ENCODE measurements at places on chromosomes 13 and 19.
A peak's percentile ranks its signal among the peaks of the same experiment; 100 is the strongest.

DNA sequence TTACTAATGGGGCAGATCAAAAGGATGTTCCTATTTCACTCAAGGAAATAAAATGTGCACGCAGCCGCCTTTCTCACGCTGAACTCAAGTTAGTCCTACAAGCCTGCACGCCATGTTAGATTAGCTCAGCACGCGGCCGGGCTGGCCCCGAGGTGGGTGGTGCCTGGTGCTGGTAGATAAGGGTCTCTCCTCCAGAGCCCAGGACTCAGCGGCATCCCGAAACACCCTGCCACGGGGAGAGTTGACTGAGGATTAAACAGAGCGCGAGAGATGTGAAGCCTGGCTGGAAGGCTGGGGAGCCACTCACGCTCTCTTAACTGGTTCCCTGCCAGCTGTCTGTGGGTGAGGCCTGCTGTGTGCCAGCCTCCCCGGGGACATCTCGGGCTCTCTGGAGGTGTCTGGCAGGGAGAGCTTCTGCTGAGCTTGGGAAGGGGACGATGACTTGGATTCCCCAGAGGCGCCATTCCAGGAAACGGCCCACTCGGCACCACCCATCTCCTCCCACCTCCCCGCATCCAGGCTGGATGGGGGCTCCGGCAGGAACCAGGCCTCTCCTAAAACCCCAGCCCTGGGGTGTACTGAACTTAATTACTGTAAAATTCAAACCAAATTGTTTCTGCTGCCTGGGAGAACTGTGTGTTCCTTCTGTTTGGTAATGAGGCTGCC, 122.2 kb downstream of the KDM4B start:
- no peak for DNase-seq

GRCh38 chr19:38394488-38394887, 6.0 kb downstream of the SPRED3 start:
- DNase-seq = peak; percentile 79

GRCh38 chr19:17797424-17798201, 2.7 kb downstream of the B3GNT3 start:
- no peak for DNase-seq

DNA sequence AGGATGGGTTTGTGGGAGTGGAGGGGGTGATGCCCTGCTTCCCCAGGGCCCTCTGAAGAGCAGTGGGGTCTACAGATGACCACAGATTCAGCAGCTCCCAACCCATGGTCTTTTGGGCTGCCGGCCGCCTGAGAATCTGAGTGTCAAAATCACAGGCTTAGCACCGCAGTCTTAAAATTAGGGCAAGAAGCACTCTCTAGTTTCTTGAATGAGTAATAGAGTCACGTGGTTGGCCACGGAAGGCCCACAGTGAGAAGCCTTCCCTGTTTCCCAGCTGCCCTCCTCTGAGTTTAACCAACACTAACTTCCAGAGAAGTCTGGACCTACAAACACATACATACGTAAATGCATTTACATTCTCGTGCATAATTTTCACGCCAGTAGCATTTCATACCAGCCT, 5.2 kb downstream of the PRMT1 start:
- DNase-seq = no peak

DNA sequence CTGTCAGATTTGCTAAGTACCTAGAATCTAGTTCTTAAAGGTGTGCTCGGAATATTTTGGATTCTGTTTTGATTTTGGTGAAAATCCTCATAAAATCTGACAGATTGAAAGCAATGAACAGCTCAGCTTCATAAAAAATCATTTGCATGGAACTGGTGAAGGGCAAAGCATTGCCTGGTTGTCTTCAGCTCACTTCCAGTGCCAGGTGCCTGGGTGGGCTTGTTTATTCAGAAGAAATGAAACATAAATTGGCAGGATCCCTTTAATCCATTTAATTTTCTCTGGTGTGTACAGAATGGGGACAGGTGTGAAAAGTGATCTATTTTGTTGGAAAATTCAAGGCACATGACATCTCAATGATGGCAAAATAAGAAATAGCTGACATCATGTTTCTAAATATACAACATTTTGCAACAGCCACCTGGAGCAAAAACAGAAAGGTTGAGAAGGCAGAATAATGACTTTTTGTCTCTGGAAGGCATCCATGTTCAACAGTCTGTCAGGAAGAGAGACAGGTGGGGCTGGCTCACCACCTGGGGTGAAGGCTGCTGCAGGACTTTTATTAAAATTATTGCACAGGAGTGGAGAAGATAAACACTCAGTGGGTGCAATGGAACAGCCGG, 52.2 kb downstream of the RFC3 start:
- no peak for DNase-seq

DNA sequence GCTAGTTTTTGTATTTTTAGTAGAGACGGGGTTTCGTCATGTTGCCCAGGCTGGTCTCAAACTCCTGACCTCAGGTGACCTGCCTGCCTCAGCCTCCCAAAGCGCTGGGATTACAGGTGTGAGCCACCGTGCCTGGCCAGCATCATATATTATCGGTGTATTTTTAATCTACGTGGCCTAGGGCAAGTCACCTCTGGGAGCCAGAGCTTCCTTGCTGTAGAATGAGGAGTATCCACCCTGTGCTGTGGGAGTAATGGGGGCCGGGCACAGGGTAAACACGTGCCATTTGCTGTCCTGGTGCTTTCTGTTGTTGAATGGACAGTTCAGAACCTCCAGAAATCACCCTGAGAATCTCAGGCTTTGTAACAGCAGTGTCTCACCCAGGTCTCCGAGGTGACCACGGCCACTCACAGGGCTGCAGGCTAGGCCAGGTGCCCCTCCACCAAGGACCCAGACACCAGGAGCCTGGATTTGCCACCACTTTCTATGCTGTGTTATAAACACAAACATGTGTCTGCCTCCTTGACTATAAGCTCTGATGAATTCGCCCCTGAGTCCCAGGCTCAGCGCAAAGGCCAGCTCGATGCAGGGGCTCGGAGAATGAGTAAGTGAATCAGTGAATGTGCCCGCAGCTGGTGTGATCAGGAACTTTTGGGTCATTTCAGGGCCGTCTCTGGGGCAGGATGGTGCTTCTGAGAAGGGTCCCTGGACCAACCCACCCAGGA, 22.7 kb downstream of the POP4 start:
- no peak for DNase-seq

- DNase-seq = no peak
These were observed 3.4 kb upstream of the N4BP2L1 start for GRCh38 chr13:32431361-32431760.

DNA sequence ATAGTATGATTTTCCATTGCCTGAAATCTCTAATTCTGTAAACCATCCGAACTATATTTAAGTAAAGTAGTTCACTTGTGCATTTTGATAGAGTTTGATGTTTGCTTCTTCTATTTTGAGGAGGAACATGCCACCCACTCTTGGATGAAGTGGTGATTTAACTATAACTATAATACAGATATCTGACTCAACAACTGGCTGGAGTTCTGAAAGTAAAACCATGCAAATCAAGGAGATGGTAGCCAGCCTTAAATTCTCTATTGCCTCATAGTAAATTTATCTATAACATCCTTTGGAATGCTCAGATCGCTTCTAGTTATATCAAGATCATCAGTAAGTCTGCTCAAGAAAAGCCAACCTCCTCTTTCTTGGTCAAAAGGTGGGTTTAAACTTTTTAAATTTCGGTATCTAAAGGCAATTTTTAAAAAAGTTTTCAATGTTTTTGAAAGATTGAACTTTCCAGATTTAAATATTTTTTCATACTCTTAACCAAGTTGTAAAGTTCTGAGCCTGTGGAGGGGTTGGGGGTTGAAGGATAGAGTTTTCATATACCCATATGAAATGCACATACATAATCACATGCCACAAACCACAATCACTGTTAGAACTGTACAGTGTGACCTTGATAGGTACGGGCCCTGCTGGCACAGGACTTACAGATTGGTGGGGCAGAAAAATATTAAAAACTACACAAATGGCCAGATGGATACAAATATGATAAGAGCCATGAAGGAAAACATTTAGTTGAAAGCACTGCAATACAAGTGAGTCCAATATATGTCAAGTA, 90.5 kb upstream of the RFC3 start:
- no peak for DNase-seq

- no peak for DNase-seq
These were observed 40.5 kb upstream of the KLF5 start for GRCh38 chr13:73018336-73018735.

- peak; percentile 4 for DNase-seq
These were observed 39.2 kb downstream of the TNFRSF19 start for GRCh38 chr13:23609414-23609760.

DNA sequence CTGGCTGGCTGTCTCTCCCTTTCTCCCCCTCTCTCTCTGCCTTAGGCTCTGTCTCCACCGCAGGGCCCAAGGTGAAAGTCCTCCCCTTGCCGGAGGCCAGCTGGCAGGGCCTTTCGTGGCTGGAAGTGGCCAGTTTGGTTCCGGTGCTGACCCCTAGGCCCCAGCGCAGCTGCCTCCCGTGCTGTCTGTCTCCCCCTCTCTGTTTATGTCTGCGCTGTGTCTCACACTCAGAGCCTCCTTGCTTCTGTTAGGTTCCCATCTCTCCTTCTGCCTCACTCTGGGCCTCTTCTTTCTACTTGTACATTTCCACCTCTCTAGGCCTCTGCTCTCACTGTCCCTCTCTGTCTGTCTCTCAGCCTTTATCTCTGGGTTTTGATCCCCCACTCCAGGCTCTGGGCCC, 13.1 kb downstream of the CCDC97 start:
- DNase-seq = no peak

GRCh38 chr19:664913-665443, 2.0 kb upstream of the RNF126 start:
- DNase-seq = peak; percentile 87

DNA sequence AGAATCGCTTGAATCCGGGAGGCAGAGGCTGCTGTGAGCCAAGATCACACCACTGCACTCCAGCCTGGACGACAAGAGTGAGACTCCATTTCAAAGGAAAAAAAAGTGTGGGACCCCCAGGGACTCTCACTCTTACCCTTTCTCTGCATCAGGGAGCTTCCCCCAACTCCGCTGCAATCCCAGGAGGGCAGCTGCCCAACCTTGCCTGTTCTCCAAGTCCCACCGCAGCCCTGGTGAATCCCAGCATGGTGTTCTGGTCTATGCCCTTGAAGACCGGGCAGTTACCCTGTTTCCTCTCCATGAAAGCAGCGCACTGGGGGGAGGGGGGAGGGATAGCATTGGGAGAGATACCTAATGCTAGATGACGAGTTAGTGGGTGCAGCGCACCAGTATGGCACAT, 35.7 kb upstream of the DPRX start:
- no peak for DNase-seq

- peak; percentile 32 for DNase-seq
These were observed 32.7 kb downstream of the KDM4B start for GRCh38 chr19:5001615-5002014.

DNA sequence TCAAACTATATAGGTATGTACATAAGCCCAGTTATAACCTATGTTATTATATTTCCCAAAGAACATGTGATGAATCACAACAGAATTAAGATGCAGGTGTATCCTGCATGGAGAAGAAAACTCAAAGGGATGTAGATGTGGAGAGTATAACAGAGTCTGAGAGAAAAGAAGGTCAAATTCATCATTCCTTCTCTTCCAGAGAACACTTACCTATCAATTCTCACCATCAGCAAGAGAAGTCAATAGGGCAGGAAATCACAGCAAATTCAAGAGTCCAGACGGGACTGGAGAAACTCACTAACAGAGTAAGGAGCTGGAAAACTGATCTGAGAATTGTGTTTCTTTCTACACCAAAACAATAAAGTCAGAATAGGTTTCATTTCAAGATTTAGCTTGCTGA, 28.4 kb downstream of the DIAPH3 start:
- no peak for DNase-seq

- no peak for DNase-seq
These were observed 7.8 kb downstream of the PODNL1 start for GRCh38 chr19:13930402-13930801.

DNA sequence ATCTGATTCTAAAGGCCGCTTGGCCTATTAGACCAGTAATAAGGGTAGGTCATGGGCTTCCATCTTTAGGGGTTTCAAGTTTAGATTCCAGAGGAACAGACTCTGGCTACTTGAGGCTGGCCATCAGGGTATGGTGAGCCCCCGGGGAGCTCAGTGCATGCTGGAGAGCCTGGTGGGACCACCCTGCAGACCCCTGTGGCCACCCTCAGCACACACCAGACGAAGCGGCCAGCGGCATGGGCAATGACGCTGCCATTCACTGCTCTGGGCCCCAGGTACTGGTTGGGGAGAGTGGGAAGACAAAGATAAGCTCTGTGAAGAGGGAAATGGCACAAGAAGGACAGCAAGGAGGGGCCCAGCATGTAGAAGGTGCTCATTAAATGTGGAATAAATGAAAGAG, 98.8 kb upstream of the SLC15A1 start:
- DNase-seq = no peak

- no peak for DNase-seq
These were observed 100.0 kb downstream of the GADD45B start for GRCh38 chr19:2575734-2576481.

- peak; percentile 21 for DNase-seq
These were observed 5.7 kb downstream of the WDR62 start for GRCh38 chr19:36060430-36060829.

DNA sequence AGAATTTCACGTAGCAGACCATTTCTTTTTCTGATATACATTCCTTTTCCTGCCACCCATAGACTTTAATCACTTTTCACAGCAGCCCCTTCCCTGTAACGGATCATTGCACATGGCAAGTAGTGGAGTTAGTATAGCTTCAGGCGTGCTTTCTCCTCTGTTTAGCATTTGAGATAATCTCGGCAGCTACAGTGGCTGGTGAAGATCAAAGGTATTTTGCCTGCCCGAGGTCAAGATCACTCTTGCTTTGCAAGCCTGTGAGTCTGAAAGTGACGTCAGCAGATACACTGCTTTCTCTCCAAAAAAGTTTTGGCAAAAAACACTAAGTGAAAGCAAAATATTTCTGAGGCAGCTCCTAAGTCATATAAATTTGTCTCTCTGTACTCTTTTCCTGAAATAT, 260.0 kb downstream of the NDFIP2 start:
- no peak for DNase-seq

GRCh38 chr13:49424011-49424560, 19.8 kb downstream of the CAB39L start:
- no peak for DNase-seq

DNA sequence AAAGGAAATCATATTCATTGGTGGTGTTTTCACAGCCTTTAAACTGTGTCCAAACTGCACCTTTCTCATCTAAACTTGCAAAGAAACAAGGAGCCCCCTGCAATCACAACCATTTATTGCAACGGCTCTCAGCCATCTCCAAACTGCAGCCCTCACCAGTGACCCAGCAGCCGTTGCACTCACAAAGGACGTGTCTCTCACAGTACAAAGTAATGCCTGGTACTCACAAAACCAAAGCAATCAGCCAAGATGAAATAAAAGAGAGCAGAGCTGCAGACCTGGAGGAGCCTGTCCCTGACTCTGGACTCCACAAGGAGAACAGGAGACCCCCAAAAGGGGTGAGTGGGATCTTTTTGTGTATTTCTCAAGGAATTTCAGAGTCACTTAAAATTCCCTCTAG, 20.2 kb upstream of the CEACAM21 start:
- no peak for DNase-seq

DNA sequence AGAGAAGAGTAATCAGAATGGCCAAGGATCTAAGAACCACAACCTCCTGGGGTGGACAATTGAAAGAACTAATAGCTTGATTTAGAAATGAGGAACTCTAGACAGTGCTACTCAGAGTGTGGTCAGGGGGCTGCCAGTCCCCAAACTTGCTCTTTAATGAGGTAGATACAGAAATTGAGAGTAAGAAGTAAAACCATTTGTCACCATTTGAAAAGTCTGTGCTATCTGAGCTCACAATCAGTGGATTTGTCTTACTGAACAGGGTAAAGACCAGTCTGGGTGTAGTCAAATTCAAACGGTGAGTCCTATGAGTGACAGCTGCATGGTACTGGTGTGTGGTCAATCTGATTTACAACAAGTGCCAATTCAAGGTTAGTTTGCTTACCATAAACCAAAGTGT, 118.9 kb downstream of the KL start:
- DNase-seq = no peak

GRCh38 chr13:106550570-106551135, 15.2 kb upstream of the EFNB2 start:
- no peak for DNase-seq
